Hepatic stellate cell (primary cell): ENCODE measurements at places on chromosomes 7 and 10.

DNA sequence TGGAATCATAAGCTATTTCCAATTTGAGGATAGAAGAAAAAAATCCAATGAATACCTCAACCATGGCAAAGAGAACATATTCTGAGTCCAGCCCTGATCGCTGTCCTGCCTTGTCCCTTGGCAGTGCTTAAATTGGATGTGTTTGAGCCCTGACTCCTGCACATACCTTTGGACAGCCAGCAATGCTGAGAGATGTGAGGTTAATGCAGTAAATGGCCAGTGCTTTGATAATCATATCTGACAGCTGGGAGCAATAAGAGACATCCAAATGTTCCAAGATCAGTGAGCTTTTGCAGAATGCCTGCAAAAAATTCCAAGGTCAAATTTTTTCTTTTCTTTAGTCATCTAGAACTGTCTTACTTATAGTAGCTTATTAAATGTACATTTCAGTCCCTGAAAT lies 80.1 kb upstream of the LRRC17 start:
- no peak for DNase-seq

DNA sequence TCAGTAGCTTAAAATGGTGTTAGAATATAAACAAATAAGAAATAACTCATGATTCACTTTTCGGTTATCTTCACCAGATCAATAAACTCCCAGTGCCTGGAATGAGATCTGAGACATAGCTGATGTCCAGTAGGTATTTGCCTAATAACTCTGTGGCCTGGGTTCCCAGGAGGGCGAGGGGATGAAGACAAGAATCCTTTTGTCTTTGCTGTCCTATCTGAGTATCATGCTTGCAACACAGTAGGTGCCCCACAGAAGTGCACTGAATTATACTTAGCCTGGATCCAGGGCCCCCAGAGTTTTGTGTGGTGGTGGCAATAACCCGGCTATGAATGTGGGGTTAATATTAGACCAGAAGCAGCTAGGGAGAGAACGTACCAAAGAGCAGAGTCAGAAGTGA lies 350.1 kb upstream of the AOAH start:
- no peak for DNase-seq

- DNase-seq: peak; percentile 63
These were observed 6.5 kb upstream of the PODXL start for GRCh38 chr7:131562941-131563340.

DNA sequence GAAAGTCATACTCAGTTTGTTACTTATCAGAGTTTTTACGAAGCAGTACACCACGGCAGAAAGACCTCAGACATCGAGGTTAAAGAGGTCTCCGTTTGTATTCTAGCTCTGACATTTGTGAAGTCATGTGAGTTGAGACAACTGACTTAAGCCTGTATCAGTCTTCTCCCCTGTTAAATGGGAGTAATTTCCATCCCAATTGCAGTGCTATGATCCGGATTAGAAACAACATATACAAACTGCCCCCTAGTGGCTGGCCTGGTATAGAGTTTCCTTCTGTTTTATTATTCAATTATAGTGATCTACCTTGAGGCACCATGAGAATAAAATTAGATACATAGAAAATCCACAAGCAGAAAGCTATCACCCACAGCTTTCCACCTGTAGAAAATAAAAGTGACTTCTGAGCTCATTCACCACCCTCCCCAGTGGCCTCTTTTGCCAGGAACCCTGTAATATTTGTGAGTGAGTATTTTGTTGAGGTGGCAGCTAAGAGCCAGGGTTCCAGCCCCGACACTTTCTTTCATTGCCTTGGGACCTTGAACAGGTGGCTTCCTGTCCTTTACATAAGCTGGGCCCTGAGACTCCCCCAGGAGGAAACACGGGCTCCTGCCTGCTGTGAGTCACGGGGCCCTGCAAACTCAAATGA lies 607.2 kb upstream of the MGMT start:
- no peak for DNase-seq

DNA sequence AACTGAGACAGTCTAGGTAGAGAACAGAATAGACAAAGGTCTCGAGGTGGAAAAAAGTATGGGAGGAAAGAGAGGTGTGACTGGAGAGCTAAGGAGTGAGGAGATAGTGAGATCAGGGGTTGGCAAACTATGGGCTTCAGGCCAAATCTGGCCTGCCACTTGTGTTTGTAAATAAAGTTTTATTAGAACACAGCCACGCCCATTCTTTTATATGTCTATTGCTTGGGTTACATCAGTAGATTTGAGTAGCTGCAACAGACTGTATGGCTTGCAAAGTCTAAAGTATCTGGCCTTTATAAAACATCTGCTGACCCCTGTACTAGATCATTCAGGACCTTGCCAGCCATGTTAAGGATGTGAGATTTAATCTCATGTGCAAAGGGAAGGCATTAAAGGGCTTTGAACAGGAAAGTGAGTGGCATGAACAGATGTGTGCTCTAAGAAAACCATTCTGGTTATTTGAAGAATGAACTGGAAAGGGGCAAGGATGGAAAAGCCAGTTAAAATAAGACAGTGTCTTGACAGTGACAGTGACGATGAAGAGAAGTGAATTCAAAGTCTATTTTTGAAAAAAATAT lies 240.3 kb downstream of the RNLS start:
- DNase-seq: no peak

- DNase-seq: no peak
These were observed 316.4 kb downstream of the PTEN start for GRCh38 chr10:88179831-88180230.

- no peak for DNase-seq
These were observed 373.9 kb downstream of the SFMBT2 start for GRCh38 chr10:7036951-7037350.

- no peak for DNase-seq
These were observed 5.9 kb upstream of the INHBA start for GRCh38 chr7:41708581-41709358.

GRCh38 chr7:102064361-102065025 lies 222.2 kb upstream of the SH2B2 start:
- no peak for DNase-seq

DNA sequence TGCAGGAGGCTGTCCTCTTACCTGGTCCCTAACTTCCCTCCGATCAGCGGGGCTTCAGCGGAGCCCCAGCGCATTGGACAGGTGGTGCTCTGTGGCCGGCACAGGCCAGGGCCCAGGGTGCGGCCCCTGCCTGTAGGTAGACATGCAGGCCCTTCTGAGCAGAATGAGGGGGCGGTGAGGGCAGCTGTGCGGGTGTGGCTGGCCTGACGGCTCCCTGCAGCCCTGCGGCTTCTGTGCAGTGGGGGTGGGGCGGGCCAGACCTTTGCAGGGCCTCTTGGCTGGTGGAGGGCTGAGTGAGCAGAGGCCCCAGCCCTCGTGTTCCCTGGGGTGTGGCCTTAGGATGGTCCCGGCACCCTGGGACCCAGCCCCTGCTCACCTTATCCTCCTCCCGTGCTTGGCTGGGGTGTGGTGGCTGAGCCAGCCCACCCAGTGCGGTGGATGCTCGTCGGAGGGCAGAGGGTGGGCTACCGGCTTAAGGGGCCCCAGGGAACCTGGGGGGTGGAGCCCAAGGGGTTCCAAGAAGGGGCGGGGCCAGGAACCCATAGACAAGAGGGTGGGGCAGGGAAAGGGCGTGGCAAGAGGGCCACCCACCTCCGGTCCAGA lies 175.2 kb upstream of the TNRC18 start:
- DNase-seq: no peak

DNA sequence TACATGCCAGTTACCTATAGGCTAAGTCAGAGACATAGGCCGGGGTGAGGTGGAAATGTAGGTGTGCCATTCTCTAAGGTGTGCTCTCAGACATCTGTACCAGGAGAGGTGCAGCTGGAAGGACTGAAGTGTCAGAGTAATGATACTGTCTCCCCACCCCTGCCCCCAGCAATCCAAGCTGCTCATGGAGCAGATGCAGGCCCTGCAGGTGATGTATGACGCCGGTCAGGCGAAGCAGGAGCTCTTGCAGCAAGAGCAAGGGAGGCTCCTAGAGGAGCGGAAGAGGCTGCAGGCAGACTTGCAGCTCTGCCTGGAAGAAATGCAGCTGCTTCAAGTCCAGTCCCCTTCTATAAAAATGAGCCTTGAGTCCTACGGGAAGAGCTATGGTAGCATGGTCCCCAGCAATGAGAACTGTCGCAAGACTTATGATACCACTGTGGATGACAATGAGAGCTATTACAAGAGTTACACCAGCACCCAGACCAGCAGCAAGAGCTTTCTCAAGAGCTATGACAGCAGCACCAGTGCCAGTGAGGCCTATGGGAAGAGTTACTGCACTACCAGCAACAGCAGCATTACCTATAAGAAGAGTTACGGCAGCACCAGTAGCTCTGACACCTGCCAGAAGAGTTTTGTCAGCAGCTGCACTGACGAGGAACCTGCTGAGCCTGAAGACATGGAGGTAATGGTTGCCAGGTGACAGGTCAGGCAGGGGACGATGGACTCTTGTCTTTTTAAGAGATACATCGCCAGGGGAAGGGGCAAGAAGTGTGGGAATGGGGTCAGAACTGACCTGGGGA lies 18.4 kb upstream of the FLNC start:
- DNase-seq: no peak

DNA sequence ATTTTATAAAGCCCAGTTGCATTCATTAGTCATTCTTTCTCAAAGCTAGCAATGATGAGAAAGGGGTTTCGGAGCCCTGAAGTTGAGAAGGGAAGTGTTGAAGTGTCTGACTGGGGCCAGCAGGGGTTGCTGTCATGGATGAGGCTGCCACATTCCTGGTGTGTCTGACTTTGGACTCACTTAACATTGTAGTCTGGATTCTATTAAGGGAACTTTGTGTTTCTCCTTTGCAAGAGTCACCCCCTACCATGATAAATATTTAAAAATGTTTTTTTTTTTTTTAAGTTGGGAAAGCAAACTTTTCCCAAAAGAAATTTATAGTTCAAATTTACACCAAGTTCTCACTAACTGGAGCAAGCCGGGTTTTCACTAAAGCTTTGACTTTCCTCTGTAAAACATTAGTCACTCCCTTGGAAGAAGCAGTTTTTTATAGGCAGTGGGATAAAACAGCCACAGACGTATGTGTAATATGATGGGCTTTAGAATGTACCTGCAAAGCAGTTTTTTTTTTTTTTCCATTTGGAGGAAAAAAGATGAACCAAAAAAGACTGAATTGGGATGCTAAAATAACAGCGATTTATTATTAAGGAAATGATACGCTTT lies 243.6 kb downstream of the TWIST1 start:
- DNase-seq: peak; percentile 4

DNA sequence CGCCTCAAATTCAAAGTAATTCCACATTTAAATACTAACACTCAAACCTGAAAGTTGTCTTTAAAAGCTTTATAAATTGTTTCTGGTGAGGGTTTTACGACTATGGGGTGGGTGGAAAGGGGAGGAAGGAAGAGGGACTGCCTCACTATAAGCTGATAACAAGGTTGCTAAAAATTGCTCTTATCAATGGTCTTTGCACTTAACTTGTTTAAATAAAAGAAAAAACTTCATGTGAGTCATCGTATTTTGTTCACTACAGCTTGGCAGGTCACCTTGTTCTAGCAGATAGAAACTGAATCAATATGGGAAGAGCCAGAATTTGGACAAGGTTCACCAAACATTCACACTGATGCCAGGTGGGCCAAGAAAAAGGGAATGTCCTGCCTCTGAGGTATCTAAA lies 129.2 kb downstream of the TES start:
- DNase-seq: no peak

DNA sequence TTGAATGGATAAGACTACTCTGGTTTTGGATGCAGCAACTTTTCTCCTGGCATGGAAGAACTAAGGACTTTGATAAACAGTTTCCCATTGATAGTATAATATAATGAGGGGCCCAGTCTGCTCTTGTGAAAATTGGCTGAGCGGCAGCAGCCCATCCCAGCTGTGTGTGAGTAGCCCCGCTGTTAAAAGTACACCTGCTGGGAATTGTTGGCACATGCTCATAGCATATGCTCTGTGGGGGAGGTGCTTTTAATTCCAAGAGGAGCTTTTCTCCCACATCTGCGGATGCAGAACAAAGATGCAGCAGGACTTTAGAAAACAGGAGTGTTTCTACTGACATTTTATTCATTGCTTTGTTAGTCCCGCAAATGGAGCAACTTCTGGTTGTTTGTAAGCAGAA lies 19.0 kb downstream of the SRI start:
- DNase-seq: no peak

DNA sequence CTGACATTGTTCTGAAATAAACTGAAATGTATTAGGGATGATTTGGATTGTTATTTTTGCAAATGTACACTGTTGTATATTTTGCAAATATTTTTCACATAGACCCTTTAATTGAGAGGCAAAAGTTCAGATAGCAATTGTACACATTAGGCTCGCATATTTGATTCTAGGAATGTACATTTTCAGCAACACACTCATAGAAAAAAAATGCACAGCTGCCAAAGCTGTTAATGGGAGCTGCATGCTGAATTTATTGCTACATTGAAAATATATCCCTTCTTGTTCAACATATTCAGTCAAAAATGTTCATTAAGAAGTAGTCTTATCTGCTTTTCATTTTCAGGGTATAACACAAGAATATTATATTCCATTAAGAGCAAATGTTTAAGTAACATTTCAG lies 512.9 kb downstream of the ATRNL1 start:
- DNase-seq: no peak

GRCh38 chr10:99279626-99280111 lies 44.0 kb upstream of the HPSE2 start:
- DNase-seq: no peak

- no peak for DNase-seq
These were observed 4.0 kb downstream of the PON2 start for GRCh38 chr7:95430864-95431263.

DNA sequence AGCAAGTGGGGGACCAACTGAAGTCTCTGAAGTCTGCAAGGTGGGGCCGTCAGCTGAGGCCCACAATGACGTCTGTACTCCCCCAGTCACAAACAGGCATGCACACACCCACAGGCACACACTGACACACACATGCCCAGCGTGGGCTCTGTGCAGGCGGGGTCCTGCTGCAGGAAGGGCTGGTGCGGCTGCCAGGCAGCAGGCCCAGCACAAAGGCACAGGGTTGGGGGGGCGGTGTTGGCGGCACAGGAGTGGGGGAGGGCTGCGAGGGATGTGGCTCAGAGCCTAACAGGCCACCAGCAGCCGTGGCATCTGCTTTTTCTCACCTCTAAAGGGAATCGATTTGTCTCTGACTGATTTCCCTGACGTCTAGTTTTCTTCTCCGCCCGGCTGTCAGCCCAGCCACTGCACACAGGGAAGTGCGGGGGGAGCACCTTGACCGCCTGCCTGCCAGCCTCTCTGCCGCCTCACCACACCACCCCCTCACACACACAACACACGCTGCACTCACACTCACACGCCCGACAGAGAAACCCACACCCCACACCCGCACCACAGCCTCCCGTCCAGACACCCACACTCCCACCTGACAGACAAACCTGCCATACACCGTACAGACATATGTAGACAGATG lies 43.5 kb upstream of the ZMIZ1 start:
- no peak for DNase-seq

DNA sequence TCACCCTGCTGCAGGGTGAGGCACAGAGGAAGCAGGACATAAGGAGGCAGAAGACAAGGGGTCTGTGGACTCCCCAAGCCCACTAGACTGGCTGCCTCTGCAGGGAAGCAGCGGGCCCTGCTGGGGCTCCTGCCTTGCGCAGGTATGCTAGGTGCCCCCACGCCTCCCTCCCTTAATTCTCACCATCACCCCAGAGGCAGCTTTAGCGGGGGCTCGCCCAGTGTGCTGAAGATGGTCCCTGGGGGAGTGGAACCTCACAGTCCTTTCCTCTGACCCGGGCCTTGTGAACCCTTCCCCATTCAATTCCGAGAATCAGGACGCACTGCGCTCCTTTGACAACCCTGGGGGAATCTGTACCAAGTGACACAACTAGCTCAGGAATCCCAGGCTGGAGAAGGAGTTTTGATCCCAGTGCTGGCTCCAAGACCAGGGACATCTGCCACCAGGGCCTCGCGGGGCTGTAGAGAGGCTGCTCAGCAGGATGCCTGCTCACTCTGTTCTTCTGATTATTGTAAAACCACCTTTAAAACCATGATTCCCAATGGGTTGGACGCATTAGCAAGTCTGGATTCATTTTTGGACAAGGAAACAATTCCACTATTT lies 468.4 kb downstream of the TCERG1L start:
- DNase-seq: no peak
